Left cardiac atrium (tissue), 4 donors: ENCODE measurements at places on chromosomes 12 and 14.

DNA sequence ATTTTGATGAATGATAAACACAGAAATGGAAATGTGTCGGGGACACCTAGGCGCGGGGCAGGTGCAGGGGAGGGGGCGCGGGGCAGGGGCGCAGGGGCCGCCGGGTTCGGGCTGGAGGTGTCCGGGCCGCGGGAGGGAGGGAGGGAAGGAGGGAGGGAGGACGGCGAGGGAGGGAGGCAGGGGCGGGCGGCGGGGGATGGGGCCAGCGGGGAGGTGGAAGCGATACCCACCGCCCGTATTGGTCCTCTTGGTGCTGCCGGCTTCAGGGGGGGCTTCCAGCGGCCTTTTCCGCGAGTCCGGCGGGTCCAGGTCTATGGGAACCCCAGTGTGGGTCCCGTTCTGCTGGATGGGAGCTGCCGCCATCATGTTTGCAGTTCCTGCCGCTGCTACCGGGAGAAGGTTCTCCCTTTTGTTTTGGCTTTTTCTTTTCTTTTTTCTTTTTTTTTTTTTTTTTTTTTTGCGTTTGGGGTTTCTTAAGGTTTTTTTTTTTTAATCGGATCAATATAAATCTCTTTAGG, 703 bp downstream of the NOVA1 start:
- peak; percentile 20 for DNase-seq

- no peak for DNase-seq
Measured at GRCh38 chr14:37150414-37150813, 22.0 kb downstream of the SLC25A21 start.

DNA sequence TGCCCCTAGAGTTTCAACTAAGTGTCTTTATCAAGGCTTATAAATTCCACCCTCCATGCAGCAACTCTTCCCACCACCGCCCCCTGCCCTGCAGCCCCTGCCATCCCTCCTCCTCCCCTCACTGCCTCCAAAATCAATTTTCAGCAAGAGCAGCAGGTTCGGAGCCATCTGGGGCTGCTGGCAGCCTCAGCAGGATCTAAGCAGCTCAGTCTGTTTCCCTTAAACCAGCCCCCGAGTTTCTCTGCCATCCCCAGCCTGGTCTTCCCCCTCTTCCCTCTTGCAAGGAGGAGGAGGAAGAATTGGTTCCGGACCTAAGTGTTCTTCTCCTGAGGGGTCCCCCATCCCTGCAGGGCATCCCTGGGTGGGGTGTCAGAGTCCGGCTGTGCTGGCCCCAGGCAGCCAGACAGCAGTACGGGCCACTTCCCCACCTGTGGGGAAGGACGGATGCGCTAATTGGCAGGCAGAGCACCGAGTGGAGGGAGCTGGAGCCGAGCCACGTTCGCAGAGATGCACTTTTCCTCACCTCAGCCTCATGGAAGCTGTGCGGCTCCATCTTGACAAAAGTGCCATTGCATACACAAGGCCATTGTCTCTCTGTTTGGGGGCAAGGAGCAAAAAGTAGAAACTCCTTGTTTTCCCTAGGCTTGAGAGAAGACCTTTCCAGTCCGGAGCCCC, 189.3 kb downstream of the KCNA5 start:
- no peak for DNase-seq

- DNase-seq: no peak
Measured at GRCh38 chr12:47393403-47393790, 312.4 kb downstream of the RPAP3 start.

- no peak for DNase-seq
Measured at GRCh38 chr12:113022563-113023297, 33.8 kb upstream of the DTX1 start.

DNA sequence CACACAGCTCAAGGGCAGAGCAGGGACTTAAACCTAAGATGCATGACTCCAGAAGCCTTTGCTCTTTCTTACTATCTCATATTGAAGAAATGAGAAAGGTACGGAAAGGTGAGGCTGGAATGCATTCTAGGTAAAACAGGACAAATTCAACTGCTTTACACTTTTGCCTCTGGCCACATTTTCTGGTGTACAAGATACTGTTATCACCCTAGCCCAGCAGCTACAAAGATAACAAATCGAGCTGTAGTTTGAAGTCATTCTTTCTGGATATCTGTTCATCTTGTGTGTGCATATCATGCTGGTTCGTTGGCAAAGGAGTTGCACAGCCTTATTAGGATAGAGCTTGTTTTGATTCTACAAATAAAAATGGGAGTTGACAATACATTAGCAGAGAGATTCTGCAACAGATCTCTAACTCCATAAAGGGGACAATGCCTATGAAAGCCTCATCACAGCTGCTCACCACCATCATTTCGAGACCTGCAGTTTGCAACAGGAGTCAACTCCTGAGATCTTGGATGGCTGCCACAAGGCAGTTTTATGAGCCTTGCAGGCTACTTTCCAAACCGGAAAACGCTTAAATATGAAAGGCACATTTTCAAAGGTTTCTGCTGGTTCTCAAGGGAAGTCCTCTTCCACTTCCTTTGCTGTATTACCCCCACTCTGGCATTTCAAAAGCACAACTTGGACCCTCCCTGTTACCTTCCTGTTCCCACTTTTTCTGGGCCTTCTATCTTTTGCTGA, 64.9 kb downstream of the STXBP6 start:
- no peak for DNase-seq

DNA sequence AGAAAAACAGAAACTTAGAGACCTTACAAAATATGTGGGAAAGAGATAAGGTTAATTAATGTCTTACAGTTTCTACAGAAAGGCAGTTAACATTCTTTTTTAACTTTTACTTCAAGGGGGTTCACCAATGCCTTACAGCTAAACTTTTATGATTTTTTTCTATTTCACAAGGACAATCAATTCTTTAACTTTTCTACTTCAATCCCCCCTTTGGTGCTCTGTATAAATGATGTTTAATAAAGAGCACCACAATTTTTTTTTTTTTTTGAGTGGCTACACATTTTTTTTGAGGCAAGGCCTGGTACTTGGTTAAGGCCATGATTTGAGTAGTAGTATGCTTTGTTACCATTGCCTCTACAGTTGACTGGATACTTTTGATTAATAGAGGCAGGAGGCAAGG, 279.6 kb downstream of the PRKD1 start:
- no peak for DNase-seq

GRCh38 chr14:72883961-72884360, 9.9 kb downstream of the DPF3 start:
- no peak for DNase-seq
